EL (cell line): ENCODE measurements at places on chromosomes 3 and 15.

GRCh38 chr15:66758844-66759243, 56.8 kb downstream of the SMAD6 start:
- DNase-seq = peak; percentile 52

GRCh38 chr3:128995737-128996136, 1.9 kb upstream of the CFAP92 start:
- no peak for DNase-seq

GRCh38 chr15:61830536-61831330, 229.5 kb downstream of the VPS13C start:
- no peak for DNase-seq

- peak; percentile 62 for DNase-seq
Measured at GRCh38 chr15:30924353-30924752, 20.6 kb downstream of the FAN1 start.

GRCh38 chr3:170532573-170532972, 53.3 kb downstream of the SLC7A14 start:
- no peak for DNase-seq

DNA sequence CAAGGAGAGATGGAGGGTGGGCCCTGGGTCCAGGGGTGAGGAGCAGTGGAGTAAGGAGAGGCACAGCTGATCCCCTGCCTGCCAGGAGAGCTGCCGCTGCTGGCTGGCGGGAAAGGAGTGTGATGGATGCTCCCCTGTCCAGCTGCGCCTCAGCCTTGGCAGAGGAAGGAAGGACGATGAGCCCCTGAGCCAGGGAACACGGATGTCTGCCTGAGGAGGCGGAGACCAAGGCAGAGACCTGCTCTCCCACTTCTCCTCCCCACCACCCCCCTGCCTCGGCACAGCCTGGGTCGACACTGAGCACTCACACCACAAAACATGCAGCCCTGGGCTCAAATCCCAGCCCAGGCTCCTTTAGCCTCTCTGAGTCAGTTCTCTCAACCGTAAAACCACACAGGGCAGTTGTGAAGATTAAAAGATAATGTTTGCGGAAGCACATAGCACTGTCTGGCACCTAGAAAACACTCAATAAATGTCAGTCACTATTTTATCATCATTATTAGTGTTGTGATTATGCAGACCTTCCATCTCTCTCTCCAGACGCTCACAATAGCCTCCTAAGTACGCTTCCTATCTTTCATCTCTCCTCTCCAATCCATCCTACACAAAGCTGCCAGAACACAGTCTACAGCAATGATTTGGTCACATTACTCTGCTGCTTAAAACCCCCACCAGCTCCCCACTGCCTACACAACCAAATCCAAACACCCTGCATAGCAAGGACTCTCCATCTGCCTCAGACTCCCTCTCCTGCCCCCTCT, 52.2 kb downstream of the SEMA5B start:
- DNase-seq = peak; percentile 81

DNA sequence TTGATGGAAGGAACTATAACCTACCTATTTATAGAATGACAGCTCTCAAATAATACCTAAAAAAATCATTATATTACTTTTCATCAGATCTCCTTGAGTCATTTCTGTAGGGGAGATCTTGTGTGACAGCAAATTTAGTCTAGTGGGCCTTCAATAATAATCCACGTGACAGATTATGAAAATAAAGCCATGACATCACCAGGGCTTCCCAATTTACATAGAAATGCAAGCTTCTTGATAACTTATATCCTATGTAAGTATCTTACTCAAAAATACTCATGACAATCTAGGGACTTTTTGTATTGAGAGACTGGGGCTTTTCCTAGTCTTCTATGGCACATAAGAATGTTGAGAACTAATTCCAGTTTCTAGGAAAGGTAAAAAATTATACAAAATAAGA, 21.6 kb downstream of the IFT57 start:
- DNase-seq = no peak

DNA sequence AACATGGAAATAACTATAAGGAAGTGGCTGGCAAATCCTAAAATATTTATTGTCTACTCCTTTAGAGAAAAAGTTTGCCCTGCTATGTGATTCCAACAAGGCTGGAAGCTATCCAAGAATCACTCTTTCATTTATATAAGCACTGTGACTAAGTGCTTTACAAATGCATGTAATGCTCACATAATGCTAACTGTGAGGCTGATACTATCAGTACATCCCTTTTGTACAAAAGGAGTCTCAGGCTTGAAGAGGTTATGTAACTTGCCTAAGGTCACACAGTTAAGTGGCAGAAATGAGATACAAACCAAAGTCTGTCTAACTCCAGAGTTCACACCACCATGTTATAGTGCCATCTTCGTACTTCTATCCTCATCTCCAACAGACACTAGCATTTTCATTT, 17.0 kb downstream of the TOPBP1 start:
- DNase-seq = peak; percentile 91

DNA sequence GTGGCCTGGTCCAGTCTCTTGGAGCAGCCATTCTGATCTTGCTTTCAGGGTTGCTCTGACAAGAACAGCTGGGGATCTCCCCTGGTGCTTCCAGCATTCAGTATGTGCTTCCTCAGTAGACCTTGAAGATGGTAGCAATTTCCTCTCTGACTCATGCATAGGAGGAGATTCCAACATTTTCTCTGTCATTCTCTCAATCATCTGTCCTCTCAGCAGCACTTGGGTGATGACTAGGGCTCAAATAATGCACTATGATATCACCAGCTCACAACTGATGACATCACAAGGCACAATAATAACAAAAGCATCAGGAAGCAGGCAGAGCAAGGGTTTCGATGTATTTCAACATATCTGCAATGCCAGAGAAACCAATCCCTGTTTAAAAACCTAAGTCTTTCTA, 52.7 kb downstream of the NFKBIZ start:
- DNase-seq = peak; percentile 97

DNA sequence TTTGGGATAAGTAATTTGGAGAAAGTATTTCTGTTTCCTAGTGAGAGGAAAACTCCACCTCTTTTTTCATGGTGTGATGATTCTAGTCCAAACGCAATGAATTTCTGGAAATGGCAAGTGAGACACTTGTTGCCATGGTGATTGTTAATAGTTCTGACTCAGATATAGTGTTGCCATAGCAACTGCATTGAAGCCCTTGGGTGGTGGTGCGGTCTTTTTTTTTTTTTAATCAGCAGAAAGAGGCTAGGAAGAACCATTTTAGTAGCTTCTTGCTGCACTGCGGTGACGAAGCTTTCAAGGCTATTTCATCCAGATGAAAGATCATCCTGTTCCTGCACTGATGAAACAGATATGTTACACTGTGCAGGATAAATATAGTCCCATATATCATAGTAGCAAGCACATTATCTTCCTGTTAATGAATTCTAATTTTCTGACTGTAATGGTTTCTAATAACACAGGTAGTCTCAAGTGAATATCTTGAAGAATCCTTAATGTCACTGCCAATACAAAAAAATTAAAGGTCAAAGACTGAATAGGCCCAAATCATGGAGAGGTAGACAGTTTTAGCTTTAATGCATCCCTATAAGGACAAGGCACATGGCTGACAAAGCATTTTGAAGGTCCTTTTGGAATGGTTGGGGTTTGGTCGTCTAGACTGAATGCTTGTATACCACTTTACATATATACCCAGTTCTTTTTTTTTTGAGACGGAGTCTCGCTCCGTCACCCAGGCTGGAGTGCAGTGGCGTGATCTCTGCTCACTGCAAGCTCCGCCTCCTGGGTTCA, 125.1 kb upstream of the ZBTB20 start:
- DNase-seq = peak; percentile 60

DNA sequence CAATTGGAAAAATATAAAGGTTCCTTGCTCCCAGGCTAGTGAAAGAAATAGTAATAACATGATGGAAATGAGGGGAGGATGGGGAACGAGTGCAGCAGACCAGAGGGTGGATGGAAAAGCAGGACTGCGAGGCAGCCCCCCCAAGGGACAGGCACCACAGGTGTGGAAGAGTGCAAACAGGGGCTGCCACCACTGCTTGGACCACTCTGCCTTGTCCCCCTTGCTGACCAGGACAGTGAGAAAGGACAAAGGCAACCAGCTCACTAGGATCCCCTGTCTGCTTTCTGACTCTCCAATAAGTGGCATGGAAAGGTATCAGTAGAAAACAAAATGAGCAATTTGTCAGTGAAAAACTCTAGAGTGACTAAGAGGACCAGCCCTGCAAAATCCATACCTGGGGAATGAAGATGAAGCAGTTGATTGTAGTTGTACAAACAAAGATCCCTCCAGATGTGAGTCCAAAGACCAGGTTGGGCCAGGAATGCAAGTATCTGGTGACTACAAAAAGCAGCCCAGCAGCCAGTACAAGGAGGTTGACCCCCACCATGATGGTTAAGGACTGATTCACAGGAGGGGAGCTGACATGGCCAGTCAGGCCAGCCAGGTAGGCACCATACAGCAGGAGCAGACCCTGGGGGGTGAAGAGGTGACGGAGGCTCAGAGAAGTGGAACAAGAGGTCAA, 86.6 kb upstream of the GSK3B start:
- DNase-seq = no peak

- DNase-seq = no peak
Measured at GRCh38 chr15:101262551-101262950, 10.7 kb upstream of the CHSY1 start.
